ENCODE measurements at places on chromosomes 12 and 14. TPM values are rescaled to one million over a fixed set of nuclear protein-coding genes. Genes with fewer than 3 reads are reported as not detected.

Gene CACNA1C
- total RNA-seq: 1.7 TPM

Gene REP15
- not detected for total RNA-seq

Gene RIC8B
- 14.5 TPM for total RNA-seq

Gene SLC16A7
- total RNA-seq: 4.1 TPM

Gene VIPAS39
- 17.0 TPM for total RNA-seq

Gene KRT73
- total RNA-seq: not detected

Gene NPFF
- total RNA-seq: 0.57 TPM

Gene OLR1
- total RNA-seq: 0.09 TPM

Gene RHEBL1
- total RNA-seq: 6.9 TPM

Gene P2RX2
- 1.6 TPM for total RNA-seq

Gene GPRC5D
- not detected for total RNA-seq

GRCh38 chr12:49655595-49656236 is 32.4 kb downstream of the PRPF40B start:
- DNase-seq: no peak

- no peak for DNase-seq
These were observed 5.2 kb downstream of the FOXA1 start for GRCh38 chr14:37589715-37590427.

GRCh38 chr14:20998674-20999366 is at the start of gene SLC39A2:
TSS of gene SLC39A2 (plus strand) at chr14:20999293. CDS start at chr14:20999447, 154 bp downstream.
- DNase-seq: peak; percentile 63

- DNase-seq: peak; percentile 73
These were observed 505 bp downstream of the RASSF3 start for GRCh38 chr12:64610660-64611340.

GRCh38 chr12:82277582-82277981 is 80.6 kb downstream of the CCDC59 start:
- no peak for DNase-seq

GRCh38 chr14:55968741-55969140 is 149.5 kb upstream of the PELI2 start:
- DNase-seq: no peak

DNA sequence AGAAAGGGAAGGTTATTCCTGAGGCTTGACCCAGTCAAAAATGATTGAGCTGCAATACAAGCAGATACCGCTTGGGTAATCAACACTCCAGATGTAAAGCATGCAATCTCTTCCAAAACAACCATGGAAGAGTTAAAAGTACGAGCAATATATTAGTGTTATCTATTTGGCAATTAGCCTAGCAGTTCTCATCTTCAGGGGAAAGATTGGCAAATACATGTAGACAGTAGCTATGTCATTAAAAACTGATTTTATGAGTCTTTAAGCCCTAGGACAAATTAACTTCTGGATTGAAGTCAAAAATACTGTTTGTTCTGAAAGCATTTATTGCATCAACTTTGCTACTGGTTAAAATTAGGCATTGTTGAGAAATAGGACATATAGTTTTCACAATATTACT is 9.3 kb upstream of the GYS2 start:
- no peak for DNase-seq

DNA sequence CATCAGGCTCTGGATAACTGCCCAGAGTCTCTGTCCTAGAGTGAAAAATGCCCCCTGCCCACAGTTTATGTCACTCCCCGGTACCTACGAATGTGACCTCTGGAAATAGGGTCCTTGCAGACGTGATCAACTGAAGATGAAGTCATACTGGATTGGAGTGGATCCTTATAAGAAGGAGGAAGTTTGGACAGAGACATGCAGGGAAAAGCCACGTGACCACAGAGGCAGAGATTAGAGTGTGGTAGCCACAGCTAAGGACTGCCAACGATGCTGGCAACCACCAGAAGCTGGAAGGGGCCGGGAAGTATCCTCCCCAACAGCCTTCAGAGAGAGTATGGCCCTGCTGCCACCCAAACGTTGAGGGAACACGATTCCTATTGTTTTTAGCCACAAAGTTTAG is 101.2 kb upstream of the NCOR2 start:
- DNase-seq: no peak

DNA sequence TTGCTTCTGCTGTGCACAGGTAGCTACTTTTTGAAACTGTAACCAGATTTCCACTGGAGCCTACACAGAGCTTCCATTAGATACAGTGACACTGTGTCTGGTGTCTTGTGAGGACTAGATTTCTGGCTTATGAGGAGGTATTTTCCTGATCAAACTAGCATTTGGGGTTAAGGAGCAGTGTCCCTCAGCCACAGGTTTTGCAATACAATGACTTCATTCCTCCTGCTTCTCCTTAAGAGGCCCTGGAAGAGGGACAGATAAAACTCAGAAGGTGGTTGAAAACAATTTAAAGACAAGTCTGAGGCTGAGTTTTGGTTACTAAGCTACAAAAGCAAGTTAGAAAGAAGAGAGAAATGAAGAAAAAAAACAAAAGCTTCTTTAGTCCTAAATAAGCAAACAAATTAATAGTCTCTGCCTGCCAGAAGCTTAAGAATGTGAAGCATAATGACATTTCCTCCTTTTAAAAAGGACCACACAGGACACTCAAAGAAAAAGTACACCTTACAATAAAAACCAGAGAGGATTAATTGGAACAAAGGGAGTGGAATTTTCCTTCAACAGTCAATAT is 53.0 kb downstream of the PKP2 start:
- no peak for DNase-seq

DNA sequence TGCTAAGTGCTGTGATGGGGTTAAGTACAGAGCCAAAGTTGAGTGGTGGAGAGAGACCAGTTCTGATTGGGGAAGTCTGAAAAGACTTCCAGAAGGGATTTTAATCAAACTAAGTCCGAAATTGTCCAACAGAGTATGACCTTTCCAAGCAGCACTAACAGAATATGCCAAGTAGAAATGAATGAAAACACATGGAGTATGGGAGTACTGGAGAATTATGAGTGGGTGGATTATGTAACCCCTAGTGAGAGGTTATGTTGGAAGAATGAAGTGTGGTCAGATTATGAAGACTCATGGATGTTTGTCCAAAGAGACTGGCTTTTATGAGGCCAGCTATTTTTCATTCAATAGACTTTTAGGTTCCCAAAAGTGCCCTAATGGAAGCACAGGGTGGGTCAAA is 94.0 kb upstream of the PLEKHA5 start:
- DNase-seq: no peak

DNA sequence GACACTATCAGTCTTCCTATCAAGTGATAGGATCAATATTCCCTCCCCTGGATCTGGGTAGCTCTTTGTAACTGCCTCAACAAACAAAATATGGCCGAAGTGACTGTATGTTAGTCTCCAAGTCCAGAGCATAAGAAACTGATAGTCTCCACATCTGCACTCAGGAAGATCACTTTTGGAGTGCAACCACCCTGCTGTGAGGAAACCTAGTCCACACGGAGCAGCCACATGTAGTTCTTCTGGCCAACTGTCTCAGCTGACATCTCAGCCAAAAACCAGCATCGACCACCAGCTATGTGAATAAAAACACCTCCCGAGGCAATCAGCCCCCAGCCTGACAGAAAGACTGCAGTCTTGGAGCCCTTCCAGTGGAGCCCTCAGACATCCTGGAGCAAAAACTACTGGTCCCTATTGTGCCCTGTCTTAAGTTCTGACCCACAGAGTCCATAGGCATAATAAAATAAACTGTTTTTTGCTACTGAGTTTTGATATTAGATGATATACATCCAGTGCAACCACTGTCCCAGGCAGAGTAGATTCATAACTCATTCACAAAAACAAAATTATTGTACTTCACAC is 143.8 kb downstream of the MED13L start:
- no peak for DNase-seq

GRCh38 chr12:6039894-6040601 is 84.4 kb downstream of the VWF start:
- DNase-seq: peak; percentile 60

DNA sequence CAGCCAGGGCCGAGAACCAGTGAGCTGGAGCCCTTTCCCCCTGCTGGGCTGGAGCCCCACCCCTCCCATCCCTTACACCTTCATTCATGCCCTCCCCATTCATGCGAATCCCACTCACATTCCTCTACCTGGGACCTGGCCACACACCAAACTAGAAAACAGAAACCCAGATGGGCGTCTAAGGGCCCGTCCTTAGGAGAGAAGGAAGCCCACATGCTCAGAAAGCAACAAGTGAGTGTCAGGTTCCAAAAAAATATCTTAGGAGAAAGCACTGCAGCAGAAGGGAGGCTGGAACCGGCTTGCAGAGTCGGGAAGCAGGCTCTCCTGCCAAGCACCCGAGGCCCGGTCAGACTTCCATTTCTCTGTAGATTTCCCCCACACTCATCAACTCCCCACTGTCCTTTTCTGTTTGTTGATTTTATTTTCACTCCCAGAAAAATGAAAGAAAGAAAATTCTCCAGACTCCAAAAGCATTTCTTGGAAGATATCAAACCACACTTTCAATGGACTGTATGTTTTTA is 13.6 kb downstream of the BCL11B start:
- peak; percentile 53 for DNase-seq

- no peak for DNase-seq
These were observed 207.8 kb upstream of the FAR2 start for GRCh38 chr12:28941248-28941647.

GRCh38 chr14:29191092-29191491 is 424.5 kb downstream of the FOXG1 start:
- DNase-seq: no peak

- peak; percentile 71 for DNase-seq
These were observed 490 bp downstream of the RILPL1 start for GRCh38 chr12:123532808-123533649.

- no peak for DNase-seq
These were observed 1.8 kb upstream of the WNK1 start for GRCh38 chr12:750366-751191.

GRCh38 chr12:101941306-101942249 is 64.2 kb downstream of the DRAM1 start:
- no peak for DNase-seq

DNA sequence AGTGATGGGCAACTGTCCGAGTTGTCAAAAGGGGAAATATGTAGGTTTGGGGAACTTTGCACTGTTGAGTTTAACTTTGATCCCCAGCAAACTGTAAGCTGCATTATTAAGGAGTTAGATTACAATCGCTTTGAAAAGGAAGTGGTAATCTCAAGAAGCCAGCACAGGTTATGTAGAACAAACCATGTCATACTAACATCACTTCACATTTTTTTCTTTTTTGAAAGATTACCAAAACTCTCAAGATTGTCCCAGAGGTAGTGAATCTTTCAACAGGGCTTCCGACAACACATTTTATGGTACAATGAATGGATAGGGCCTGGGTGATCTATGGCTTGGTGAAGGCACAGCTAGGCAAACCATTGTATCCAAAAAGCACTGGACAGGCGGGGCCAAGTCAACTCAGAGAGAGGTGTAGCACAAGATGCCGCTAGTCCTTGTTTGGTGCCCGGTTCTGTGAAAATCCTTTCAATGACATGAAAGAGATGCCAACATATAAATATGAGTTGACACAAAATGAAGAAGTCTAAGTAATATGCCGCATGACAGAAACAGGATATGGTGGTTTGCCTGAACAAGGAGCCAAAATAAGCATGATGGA is 24.3 kb upstream of the PARP11 start:
- DNase-seq: no peak

GRCh38 chr14:22305607-22306006 is 283.4 kb downstream of the DAD1 start:
- no peak for DNase-seq

DNA sequence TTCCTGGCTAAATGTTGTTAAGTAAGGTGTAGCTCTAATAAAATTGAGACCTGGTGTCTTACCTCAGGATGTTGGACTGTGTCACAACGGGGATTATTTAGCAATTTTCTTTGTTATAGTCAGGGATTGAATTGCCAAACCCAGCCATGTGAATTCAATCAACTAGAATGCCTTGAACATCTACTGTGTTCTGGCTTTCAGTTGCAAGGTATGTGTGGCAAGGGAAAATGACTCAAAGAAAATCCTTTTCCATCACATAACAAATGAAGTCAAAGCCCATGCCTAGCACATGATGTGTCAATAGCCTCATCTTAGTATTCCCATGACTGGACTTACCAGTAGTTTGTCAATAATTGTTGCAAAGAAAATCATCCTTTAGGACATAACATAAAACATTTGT is 519.8 kb upstream of the FLRT2 start:
- no peak for DNase-seq

DNA sequence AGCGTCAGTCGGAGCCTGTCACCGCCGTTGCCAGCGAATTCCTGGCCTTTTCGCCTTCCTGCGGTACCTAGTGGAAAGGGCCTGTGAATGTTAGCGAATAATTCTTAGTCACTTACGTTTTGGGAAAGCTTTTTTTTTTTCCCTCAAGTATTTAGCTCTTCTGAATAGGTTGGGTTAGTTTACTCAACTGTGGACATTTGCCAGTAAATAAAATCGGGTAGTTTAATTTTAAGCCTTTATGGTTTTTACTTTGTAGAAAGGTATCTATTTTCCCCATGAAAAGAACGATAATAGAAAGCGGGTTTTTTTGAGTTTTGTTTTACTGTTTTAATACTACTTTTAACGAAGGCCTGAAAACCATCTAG is 1.7 kb downstream of the YY1 start:
- no peak for DNase-seq

DNA sequence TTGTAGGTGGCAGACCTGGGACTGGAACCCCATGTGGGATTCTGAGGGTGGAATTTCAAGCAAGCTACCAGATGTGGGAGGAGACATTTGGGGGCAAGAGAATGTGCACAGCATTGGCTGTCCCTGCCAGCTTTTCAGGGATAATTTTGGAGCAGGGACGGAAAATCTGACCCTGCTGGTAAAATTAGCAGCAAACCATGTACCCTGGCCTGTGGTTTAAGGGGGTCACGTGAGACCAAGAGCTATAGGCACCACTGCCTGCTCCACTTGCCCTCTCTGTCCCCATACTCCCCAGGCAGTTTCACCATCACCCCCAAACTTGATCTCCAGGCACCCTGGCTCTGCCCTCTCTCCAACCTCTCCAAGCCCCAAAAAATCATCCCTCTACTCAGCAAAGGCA is 13.5 kb upstream of the ZDHHC22 start:
- no peak for DNase-seq

GRCh38 chr14:63493246-63493645 is 49.9 kb downstream of the PPP2R5E start:
- no peak for DNase-seq

- no peak for DNase-seq
These were observed 418.5 kb downstream of the TMEM121 start for GRCh38 chr14:105944632-105945610.

DNA sequence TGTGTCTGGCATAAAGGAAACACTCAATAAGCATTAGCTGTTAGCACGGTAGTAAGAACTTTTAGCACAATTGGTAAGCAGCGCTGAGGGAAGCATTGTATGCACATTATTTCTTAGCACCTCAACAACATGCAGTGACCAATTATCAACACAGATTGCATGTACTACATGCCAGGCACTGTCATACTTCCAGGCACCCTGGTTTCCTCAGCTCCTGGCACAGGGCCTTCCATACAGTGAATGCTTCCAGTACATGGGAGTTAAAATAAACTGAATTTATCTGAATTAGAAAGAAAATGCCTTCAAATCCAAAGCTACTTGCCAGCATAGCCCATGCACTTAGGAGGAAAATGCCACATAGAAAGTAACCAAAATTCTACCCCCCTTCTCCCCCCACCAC is 59.4 kb downstream of the TUNAR start:
- DNase-seq: no peak

- DNase-seq: no peak
These were observed 53.0 kb downstream of the PEX5 start for GRCh38 chr12:7242176-7243101.
